ENCODE measurements at places on chromosomes 5 and 9.

DNA sequence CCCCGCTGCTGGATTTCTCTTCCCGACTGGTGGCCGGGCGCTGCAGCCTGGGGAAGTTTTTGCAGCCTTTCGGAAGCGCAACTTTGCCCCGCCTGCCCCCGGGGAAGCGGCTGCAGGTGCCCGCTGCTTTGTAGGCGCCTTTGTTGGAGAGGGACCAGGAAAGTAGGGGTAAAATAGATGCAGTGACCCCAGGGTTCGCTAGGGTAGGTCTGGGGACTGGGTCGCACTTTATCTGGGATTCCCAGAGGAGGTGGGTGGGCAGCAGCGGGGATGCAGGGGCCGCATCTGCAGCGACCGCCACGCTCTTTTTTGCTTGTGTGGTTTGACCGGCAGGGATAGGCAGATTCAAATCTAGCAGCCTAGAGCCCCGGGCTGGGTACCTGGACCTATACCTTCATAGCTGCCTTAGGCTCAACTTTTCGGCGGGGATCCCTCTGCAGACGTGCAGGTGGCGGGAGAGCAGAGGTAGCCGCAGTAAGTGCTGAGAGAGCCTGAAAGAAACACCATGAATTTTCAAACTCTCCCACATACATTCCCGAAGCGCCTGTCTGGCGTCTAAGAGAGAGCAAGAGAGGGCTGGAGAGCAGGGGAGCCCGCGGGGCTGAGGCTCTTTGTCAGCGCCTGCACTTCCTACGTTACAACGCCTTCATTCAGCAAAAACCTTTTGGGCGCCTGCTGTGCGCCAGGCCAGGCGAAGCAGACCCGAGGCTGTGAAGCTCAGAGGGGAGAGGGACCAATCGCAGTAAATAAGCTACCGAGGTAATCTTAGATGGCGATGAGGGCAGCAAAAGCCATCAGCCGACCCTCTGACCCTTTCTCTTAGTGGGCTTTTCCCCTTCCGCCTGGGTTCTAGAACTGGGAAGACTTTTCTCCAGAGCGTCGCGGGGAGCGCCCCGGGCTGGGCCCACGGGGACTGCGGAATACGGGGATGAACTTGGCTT is 642 bp downstream of the SV2C start:
- peak; percentile 32 for ATAC-seq

DNA sequence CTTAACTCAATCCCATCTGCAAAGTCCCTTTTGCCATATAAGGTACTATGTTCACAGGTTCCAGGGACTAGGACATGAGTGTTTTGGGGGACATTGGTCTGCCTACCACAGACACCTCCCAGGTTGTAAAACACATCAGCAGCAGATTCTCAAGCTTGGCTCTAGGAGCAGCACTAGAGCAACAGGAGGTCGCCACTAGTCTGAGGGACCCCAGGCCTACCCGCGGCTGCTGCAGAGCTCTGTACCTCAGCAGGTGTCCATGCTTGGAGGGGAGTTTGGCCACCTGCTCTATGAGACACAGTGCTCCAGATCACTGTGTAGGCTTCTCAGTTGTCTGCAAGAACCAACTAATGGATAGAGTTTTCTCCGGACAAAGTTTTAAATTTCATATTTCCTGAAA is 262.2 kb upstream of the ARRDC3 start:
- ATAC-seq = no peak

GRCh38 chr9:124419832-124420489 is 4.7 kb upstream of the PSMB7 start:
- peak; percentile 40 for ATAC-seq

- no peak for ATAC-seq
Measured at GRCh38 chr5:94621763-94622162, 3.3 kb downstream of the SLF1 start.

DNA sequence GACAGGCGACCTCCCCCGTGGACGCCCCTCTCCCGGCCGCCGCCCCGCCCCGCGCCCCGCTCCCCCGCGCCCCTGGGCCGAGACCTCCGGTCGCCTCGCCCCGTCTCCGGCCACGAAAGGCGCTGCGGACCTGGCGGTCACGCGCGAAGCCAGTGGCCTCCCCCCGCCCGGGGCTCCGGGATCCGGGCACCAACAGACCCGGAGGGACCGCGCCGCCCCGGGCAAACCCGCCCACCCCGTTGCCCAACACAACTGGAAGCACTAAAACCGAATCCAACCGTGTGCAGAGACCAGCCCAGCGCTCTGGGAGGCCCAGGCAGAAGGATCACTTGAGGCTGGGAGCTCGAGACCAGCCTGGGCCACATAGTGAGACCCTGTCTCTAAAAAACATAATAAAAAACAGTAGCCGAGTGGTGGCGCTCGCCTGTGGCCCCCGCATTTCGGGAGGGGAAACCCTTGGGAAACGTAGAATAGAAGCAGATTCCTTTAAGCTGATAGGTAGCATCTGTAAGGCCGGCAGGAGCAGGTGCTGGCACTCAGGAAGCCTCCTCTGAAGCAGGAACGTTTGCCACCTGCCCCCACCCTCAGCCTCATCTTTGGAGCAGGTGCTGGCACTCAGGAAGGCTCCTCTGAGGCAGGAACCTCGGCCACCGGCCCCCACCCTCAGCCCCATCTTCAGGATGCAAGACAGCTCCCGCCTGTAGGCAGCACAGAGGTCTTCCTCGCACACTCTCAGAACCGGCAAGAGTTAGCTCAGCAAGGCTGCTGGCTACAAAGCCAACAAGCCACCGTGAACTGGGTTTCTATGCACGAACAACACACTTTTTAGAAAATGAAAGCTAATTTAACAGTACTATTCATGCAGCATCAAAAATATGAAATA is 4.6 kb upstream of the SLC9A3 start:
- ATAC-seq = no peak

DNA sequence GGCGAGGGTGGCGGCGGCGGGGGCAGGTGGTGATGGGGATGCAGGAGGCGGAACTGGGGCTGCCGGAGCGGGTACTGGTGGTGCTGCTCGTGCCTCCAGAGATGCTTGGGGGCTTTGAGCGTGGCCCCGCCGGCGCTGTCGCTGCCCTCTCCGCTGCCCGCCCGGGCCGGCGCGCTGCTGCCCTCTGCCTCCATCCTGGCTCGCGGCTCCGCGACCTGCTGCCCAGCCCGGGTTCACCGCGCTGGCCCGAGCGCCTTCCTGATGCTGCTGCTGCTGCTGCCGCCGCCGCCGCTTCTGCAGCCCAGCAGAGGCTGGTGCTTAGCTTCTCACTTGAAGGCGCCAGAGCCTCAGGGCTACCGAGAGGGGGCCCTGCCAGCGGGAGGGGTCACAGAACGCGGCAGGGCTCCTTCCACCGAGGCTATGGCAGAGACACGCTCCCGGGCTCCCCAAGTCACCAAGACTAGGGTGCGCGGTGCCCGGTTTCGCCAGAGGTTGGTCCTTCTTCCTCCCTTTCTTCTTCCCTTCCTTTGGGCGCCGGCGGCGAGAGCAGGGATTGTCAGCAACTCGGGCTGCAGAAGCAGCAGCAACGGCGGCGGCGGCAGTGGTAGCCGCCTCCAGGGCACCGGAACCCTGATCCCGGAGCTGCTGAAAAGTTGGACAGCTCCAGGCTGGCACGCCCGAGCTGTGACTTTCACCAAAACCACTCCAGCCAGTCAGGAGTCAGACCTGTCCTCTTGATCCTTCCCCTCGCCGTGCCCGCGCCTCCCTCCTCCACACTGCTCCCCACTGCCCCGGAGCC is at the start of gene PDE4D:
TSS of gene PDE4D (minus strand) at position 298 of the 799 bp plus-strand sequence.
- peak; percentile 97 for ATAC-seq

GRCh38 chr5:54610197-54610944 is 92.8 kb downstream of the SNX18 start:
- ATAC-seq = no peak

DNA sequence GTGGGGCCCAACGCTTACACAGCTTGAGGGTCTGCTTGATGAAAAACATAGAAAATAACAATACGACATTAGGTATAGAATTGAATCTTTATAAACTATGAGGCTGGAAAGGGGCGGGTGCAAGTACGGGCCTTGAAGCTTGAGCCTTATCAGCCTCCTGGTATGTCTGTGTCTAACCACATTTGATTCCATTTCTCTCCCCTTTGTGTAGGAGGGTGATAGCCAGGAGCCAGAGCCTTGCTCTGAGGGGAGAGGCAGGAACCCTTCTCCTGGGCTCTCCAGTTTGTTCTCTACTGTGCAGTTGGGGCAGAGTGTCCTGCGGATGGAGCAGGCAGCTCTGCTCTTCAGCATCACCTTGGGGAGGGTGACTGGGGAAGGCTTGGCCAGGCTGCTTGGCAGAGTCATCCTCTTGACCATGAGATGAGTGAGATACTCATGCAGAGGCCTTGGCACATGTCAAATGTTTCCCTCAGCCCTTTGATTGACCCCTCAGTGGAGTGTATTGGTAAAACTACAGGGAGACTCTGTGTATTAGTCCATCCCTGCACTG is 153.5 kb downstream of the SEMA6A start:
- no peak for ATAC-seq

DNA sequence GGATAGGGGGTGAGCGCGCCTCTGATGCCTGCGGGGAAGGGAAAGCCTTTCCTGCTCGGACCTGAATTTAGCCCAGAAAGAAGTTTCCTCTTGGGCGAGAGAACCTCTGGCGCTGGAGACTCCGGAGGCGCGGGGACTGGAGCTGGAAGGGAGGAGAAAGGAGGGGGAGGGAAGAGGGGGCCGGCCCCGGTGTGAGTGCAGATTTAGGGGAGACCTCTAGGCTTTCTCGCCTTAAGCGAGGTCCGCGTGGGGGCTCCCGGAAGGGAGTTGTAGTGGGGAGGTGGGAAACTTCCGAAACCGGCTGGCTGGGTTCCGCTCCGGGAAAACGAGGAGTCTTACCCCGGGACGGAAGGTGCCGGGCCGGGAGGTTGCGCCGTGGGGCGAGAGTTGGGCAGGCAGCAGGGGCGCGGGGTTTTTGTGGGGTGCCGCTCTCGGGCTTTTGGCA is 1.3 kb downstream of the PCSK5 start:
- no peak for ATAC-seq

DNA sequence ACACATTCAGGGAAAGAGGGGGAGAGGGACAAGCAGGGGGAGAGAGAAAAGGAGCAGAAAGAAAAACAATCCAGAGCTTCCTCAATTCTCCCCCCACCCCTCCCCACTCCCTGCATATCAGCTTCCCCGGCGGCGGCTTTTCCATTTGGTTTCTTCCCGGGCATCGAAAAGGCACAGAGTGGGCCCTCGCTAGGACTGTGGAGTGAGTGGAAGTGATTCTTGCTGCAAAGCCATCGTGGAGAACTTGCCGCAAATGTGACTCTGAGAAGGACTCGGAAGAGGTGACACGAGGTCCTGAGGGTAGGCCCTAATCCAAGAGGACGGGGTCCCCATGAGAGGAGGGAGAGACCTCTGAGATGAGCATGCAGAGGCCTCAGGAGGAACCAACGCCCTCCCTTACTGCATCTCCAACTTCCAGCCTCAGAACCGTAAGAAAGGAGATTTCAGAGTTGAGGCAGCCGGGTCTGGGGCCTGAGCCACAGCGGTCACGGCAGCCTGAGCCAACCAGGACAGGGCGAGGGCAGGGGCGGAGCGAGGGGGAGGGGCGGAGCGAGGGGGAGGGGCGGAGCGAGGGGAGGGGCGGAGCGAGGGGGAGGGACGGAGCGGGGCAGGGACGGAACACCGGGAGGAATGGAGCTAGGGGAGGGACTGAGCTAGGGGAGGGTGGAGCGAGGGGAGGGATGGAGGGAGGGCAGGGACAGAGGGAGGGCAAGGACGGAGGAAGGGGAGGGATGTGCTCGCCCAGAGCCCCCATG is 21.2 kb upstream of the SARDH start:
- ATAC-seq = no peak

DNA sequence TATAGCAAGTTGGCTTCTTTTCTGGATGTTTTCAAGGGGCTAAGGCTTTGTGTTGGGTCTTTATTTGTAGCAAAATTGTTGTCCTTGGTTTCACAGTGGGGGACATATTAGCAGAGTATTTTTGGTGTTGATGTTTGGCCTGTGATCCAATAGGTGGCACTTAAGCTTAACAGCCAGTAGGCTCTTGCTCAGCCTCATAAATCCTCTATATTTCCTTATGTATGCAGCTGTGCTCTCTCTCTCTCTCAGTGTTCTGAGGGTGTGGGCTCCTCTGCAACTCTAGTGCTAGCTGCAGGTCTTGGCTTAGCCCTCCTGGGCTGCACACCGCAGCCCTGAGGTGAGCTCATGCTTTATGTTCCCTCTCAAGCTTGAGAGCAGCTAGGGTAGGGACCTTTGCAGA is 195.0 kb upstream of the GHR start:
- no peak for ATAC-seq

GRCh38 chr9:8863069-8863468 is 1063.5 kb upstream of the DMAC1 start:
- no peak for ATAC-seq

GRCh38 chr5:157566902-157567489 is 8.6 kb downstream of the ADAM19 start:
- ATAC-seq = no peak

DNA sequence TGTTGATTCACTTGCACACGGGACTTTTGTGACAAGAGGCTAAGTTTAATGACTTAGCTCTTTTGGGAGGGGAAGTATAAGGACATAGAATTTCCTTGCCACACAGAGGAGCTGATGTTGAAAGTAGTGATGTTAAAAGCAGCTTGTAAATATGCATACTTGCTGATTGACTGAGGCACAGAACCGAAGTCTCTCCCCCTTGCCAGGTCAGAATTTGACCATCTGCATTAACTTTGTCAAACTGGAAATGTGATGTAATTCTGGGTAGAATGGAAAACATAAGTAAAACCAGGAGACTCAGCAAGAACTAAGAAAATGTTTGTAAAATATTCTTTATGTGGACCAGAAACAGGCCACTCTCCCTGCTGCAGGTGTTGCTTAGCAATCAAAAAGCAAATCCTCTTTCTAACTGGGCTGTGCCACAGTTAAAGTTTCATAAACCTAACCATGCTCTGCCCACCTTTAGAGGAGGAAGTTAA is 284.2 kb downstream of the NR3C1 start:
- no peak for ATAC-seq

Data from SK-N-SH treated with all-trans-retinoic acid at 6 μM for 48 hours (cell line).